Stimulated activated CD8-positive, alpha-beta memory T cell treated with anti-CD3 and anti-CD28 coated beads, Interleukin-4, amount 100 ng/mL, for 24 hours (primary cell): ENCODE measurements at places on chromosomes 16 and 17.
A peak's percentile ranks its signal among the peaks of the same experiment; 100 is the strongest.

- DNase-seq = no peak
Observed at GRCh38 chr17:55962951-55963401, 190.3 kb upstream of the ANKFN1 start.

DNA sequence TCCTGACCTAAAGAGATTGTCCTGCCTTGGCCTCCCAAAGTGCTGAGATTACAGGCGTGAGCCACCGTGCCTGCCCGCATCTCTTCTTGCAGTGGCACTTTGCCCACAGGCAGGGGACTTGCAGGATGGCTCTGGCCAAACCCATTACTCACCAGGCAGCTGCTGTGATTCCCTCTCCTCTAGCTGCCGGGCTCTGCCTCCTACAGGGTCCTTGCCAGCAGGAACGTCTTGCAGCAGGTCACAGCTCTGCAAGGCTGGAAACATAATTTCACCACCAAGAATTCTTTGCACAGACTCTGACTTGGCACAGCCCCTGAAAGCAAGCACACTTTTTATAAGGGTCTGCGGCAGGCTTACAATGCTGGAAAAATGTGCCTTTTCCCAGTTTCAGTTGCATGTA lies 20.3 kb downstream of the COX4I1 start:
- no peak for DNase-seq

- no peak for DNase-seq
Observed at GRCh38 chr16:80997139-80997798, 9.4 kb downstream of the CMC2 start.

- DNase-seq = no peak
Observed at GRCh38 chr16:11032922-11033291, 88.5 kb downstream of the CLEC16A start.

- no peak for DNase-seq
Observed at GRCh38 chr17:65047941-65048340, 8.6 kb downstream of the GNA13 start.

GRCh38 chr17:62704381-62704971 lies 77.0 kb downstream of the MRC2 start:
- no peak for DNase-seq

DNA sequence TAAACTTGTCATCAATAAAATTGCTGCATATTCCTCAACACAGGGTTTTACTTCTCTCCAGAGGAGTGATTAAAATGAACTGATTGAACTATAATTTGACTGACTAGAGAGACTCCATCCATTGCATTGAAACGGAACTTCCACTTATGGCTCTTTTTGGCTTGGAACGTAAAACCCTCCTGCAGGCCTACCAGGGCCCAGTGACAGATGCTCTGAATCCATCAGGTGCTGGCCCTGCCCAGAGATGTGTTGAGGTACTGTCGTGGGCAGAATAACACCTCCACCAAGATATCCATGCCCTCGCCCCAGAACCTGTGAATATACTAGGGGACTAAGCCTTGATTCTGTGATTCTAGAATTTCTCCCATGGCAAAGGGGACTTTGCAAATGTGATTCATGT lies 45.4 kb downstream of the CBLN1 start:
- DNase-seq = no peak

DNA sequence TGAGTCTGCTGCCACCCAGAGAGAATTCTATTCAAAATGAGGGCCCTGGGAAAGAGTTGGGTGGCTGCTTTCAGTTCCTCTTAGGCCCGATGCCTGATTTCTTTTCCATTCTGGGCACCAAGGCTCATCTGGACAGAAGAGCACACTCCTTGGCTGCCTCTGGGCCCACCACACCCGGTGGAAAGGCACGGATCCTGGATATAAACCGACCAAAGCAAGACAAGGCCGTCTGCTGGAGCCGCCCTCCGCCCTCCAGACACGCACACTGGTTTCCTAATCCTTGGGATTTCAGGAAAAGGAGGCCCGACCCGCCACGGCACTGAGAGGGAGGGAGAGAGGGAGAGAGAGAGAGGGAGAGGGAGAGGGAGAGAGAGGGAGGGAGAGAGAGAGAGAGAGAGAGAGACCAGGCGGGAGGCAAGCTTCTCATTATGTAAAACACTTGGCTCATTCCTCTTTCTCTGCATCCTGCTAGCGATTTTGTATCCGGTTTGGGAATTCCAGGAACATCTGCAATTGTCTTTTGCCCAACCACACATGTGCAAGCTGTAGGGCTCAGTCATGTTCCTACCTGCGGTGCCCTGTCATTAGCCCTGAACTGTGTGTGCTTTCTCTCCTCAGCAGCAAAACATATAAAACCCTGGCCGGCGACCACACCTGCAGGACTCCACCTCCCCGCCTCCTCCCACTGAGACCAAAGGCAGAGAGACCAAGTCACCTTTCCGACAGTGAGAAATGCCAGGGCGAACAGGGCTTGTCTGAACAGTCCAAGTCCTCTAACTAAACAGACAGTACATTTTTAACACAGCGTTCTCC lies 347.2 kb downstream of the SOX9 start:
- DNase-seq = no peak

DNA sequence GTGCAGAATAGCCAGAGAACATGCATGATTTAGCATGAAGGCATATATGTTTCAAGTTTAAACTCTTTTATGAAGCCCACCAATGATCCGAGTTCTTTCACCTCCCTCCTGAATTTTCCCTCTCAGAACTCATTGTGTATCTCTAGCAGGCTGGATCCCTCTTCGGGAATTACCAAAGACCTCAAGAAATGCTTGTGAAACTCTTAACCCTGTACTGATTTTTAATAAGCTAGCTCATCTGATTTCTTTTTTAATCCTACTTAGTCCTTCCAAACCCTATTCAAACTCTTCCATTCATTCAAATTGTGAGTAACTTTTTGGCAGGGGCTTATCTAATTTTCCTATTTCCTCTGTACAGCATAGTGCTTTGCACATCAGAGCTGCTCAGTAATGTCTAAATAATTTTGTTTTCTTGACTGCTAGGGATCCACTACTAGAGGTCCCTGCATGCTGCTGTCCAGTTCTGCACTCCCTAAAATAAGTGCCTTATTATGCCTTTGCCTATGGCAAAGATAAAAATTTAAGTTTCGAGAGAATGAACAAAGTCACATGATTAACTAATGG lies 723.8 kb downstream of the CDH11 start:
- DNase-seq = no peak

- DNase-seq = peak; percentile 68
Observed at GRCh38 chr16:31265329-31266245, 5.8 kb downstream of the ITGAM start.

- DNase-seq = no peak
Observed at GRCh38 chr17:55680686-55681341, 41.9 kb downstream of the TMEM100 start.

DNA sequence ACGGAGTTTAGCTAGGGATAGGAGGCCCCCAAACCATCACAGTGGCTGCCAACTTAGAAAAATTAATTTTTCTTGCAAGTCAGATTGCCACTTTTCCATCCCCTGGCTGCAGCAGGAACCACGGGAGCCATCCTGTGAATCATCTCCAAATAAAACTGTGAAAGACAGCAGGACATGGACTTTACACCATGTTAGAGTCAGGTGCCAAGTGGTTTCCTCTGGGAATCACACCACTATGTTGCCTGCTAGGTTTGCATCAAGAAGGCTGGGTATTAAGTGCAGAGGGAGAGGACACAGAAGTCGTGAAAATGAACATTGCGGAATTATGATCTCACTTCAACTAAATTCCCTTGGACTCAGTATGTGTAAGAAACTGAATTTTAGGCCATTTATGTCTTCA lies 471.3 kb upstream of the GOT2 start:
- no peak for DNase-seq

GRCh38 chr17:8153525-8153956 lies 1.3 kb upstream of the PER1 start:
- DNase-seq = no peak

GRCh38 chr17:27430882-27431491 lies 25.3 kb upstream of the KSR1 start:
- DNase-seq = no peak

DNA sequence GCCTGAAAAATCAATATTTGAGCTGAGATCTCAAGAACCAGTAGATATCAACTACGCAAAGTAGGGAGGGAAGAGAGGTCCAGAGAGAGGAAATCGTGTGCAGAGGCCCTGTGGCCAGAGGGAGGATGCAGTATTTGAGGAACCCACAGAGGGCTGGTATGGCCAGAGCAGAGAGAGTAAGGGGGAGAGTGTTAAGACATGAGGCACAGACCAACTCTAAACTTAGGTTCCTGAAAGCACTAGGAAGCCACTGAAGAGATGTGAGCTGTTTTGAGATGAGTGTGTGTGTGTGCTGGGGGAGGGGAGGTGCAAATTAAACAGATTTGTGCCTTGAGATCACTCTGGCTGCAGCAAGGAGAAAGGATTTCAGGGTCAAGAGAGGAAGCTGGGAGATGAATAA lies 10.9 kb downstream of the SLC13A2 start:
- no peak for DNase-seq

DNA sequence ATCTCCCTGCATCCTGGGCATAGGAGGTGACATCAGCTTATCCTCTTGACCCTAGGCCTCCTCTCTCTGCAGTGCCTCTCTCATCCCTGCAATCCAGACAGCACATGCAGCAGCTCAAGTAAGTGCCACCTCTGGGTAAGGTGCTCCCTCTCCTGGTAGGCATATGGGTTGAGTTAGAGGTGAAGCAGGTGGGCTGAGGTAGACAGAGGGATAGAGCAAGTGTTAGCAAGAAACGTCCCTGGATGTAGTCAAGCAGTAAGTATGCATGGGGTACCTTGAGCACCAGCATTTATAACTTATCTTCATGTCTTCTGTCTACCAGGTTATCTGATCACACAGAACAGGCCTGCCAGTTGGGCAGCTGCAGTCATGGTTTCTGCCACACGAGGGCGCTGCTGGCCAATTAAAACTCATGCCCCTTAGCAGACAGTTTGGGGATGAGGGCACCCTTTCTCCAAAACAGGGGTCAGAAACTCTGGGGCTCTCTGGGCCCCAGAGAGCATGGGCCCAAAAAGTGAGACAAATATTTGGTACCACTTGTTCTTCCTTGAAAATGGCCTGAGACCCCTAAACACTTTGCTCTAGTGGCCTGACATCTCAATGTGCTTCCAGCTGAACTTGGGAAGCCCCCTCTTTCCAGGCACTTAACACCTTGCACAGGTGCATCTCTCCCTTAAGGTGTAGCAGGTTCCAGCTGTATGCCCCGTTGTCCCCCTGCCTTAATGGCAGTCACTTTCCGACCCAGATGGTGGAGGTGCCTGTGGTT lies 59.8 kb downstream of the NEUROD2 start:
- peak; percentile 63 for DNase-seq

GRCh38 chr17:28335959-28336871 lies 654 bp downstream of the TNFAIP1 start:
- no peak for DNase-seq
